T-helper 1 cell treated with Interleukin-12 subunit alpha and Interleukin-12 subunit beta and Interleukin-4 antibody, amounts not matched to agents 30 ng/mL and 1 ng/mL, for 36 hours (primary cell): ENCODE measurements at places on chromosomes 12 and 14. TPM values are rescaled to one million over a fixed set of nuclear protein-coding genes. Genes with fewer than 3 reads are reported as not detected.

The GDF3 gene
- not detected in 2 replicates for total RNA-seq

The ACTR6 gene
- total RNA-seq, result 33.5 and 36.3 TPM in 2 replicates

The AP5M1 gene
- 45.4 and 46.2 TPM in 2 replicates for total RNA-seq

The DLGAP5 gene
- 40.8 and 42.2 TPM in 2 replicates for total RNA-seq

The PDE3A gene
- total RNA-seq, result not detected in 2 replicates

The CABP1 gene
- 0.29 and 0.32 TPM in 2 replicates for total RNA-seq

The C12orf50 gene
- 0.12 TPM in 1 of 2 replicates, not detected in the other for total RNA-seq

The DACT1 gene
- 3.7 and 4.7 TPM in 2 replicates for total RNA-seq

The NEUROD4 gene
- total RNA-seq, result not detected in 2 replicates

The SLCO1C1 gene
- not detected in 2 replicates for total RNA-seq

The CCDC175 gene
- not detected in 2 replicates for total RNA-seq

The EXD2 gene
- 6.1 TPM in 2 replicates for total RNA-seq

The METTL17 gene
- total RNA-seq, result 90.7 and 96.3 TPM in 2 replicates

The GPR162 gene
- 0.17 and 0.29 TPM in 2 replicates for total RNA-seq

The PRH1 gene
- 24.7 and 31.8 TPM in 2 replicates for total RNA-seq

The CFAP54 gene
- total RNA-seq, result 0.25 and 0.27 TPM in 2 replicates

The HSPB8 gene
- total RNA-seq, result not detected in 2 replicates

The PTCSC3 gene
- not detected in 2 replicates for total RNA-seq

The CDH24 gene
- 2.0 and 2.2 TPM in 2 replicates for total RNA-seq

The GPD1 gene
- total RNA-seq, result 0.54 and 0.95 TPM in 2 replicates

The SEC23A gene
- 60.0 and 60.7 TPM in 2 replicates for total RNA-seq

The AGAP2 gene
- 70.2 and 74.9 TPM in 2 replicates for total RNA-seq

The TAS2R30 gene
- 4.2 and 5.4 TPM in 2 replicates for total RNA-seq

The RASSF8 gene
- total RNA-seq, result 0.51 and 1.6 TPM in 2 replicates

The MOK gene
- total RNA-seq, result 2.3 and 3.6 TPM in 2 replicates

The B4GALNT1 gene
- 4.3 and 4.5 TPM in 2 replicates for total RNA-seq

The TBX3 gene
- not detected in 2 replicates for total RNA-seq

The LRCOL1 gene
- total RNA-seq, result not detected in 2 replicates

The KRT6C gene
- total RNA-seq, result not detected in 2 replicates

The HOXC13 gene
- total RNA-seq, result not detected in 2 replicates

The CCDC38 gene
- total RNA-seq, result 0.12 and 0.32 TPM in 2 replicates

The PTPRR gene
- total RNA-seq, result not detected in 2 replicates

The NRXN3 gene
- not detected in 2 replicates for total RNA-seq

The OSGEP gene
- 55.0 and 56.2 TPM in 2 replicates for total RNA-seq

The AQP5 gene
- total RNA-seq, result not detected in 2 replicates

The INHBC gene
- not detected in 2 replicates for total RNA-seq

The AREL1 gene
- 59.5 and 65.9 TPM in 2 replicates for total RNA-seq

The TMEM253 gene
- 0.63 TPM in 1 of 2 replicates, not detected in the other for total RNA-seq

The BEGAIN gene
- total RNA-seq, result 1.0 and 1.2 TPM in 2 replicates

The RERGL gene
- total RNA-seq, result not detected in 2 replicates

The ERP27 gene
- total RNA-seq, result 10.5 and 11.9 TPM in 2 replicates

The KRT85 gene
- total RNA-seq, result not detected in 2 replicates

The CELA1 gene
- total RNA-seq, result 0.22 TPM in 1 of 2 replicates, not detected in the other

The ABCD4 gene
- 49.2 and 52.3 TPM in 2 replicates for total RNA-seq

The OR5AU1 gene
- total RNA-seq, result not detected in 2 replicates

The MIP gene
- not detected in 2 replicates for total RNA-seq

The SIVA1 gene
- total RNA-seq, result 90.2 and 93.1 TPM in 2 replicates

The STAC3 gene
- total RNA-seq, result 4.2 and 5.7 TPM in 2 replicates

The PLEKHH1 gene
- 0.71 and 1.1 TPM in 2 replicates for total RNA-seq

The OR6J1 gene
- total RNA-seq, result not detected in 2 replicates

The SERPINA12 gene
- not detected in 2 replicates for total RNA-seq

The GALNT8 gene
- 1.1 and 1.6 TPM in 2 replicates for total RNA-seq

The DDX24 gene
- total RNA-seq, result 206 and 208 TPM in 2 replicates
